ENCODE measurements at places on chromosomes 5 and 9.
A peak's percentile ranks its signal among the peaks of the same experiment; 100 is the strongest.

DNA sequence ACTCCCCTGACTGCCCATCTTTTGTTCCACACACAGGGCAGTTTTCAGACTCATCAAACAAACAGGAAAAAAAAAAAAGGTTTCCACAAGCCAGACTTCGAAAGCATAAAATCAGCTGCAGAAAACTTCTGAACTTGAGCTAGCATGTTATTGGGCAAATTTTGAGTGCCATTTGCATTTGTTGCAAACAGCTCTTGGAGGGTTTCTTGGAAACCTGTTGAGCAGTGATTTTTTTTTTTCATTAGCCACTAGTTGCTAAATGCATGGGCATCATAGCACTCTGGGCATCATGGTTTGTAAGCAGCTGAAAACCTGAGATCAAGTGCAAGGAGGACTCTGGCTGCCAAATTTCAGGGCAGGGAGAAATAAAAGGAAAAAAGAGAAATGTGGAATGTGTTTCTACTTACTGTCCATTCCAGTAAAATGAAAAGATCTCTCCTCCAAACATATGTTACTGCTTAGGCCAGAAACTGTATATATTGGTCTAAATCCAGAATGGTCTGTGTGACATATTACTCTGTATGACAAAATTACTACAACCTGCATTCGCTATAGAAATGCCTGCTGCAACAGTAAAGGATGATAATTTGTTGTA, 85.2 kb upstream of the SMIM23 start:
- DNase-seq: no peak

- no peak for DNase-seq
Observed at GRCh38 chr9:120901755-120902568, 24.6 kb downstream of the TRAF1 start.

DNA sequence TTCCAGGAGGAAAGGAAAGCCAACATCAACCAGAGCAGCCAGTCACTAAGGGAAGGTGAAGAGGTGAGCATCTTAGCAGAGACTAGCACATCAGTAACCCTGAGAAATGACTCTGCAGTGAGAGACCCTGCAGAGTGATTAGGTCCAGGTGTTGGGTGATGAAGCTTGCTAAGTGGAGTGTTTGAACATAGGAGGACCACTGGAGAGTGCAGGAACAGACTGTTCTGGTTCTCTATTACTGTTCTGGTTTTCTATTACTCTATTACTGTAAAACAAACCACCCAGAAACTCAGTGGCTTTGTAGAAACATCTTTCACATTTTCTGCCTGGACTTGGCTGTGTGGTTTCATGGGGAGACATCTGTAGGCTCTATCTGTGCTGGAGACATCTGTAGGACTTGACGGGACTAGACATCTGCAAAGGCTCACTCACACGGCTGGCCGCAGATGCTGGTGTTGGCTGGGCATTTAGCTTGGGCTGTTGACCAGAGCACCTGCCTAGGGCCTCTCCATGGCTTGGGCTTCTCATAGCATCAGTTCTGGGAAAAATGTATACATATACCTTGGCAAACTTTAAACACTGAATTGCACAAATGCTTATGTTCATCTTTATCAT, 33.4 kb upstream of the SPATA31E1 start:
- DNase-seq: no peak

GRCh38 chr5:54832045-54832444, 153.3 kb downstream of the ESM1 start:
- no peak for DNase-seq

- DNase-seq: no peak
Observed at GRCh38 chr5:156850206-156850751, at the start of gene PPP1R2B. TSS of gene PPP1R2B (plus strand) at chr5:156850295. CDS start at chr5:156850563, 268 bp downstream.

DNA sequence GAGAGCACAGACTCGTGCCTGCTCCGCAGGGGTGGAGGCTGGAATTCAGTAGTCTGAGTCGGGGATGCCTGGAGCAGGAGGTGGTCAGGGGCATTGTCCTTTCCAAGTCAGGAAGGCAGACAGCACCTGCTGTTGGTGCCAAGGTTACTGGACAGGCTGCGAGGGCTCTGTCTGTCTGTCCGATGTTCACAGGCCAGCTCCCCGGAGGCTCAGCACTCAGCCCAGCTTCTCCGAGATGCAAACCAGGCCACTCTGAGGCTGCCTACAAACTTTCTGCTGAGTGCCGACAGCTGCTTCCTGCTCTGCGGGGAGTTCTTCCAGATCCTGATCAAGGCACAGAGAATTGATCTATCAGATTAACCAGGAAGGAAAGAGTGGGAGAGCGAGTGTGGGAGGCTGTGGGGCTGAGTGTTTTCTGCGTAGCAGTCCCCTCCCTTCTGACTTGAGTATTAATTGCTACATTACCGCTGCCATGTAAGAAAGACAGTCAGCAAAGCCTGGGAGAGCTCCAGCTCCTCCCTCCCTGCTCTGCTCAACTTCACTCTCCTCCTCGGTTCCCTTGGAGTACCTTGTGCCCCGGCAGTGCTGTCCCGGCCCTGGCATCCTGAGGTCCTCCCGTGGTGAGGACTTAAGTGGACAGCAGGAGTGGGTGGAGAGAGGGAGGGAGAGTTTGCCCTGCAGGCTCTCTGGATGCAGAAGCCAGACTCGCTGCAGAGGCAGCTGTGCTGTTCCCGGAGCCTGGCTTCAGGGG, 36.0 kb downstream of the KCNMB1 start:
- no peak for DNase-seq

DNA sequence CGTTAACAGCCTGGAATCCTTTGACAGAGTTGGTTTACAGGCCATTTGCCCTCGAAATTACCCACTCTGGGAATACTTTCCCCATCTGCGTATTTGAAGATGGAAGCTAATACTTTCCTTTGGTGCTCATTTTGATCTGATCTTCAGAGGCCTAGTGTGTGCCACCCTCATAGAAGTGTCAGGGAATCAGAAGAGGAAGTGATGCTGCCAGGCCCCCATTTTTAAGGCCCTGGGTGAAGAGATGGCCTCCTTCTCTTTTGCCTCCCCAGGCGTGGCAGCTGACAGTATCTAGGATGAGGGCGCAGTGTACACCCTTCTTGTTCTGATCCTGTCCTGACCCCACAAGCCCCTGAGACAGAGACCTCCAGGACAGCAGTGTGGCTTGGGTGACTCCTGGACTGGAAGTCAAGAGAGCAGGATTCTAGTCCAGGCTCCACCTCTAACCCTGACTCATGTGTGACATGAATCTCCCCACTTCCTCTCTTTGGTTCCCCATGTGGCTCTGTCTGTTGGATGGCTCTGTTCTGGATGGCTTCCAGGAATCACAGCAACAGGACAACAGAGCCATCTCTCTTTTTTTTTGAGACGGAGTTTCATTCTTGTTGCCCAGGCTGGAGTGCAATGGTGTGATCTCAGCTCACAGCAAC, 27.8 kb downstream of the CSF1R start:
- DNase-seq: peak; percentile 84

DNA sequence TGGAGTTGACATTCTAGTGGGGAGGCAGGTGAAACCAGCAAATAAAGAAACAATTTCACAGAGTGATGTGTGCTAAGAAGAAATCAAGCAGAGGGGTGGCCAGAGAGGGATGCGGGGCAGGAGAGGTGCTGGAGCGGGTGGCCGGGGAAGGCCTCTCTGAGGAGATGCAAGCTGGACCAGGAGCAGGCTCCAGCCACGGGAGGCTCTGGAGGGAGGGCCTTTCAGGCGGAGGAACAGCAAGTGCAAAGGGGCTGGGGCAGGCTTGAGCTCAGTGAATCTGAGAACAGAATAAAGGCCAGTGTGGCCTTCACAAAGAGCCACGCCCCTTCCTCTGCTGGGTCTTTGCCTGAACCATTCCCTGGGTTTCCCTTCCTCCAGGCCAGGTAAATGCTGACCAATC, 73.2 kb upstream of the NEURL1B start:
- no peak for DNase-seq

- DNase-seq: no peak
Observed at GRCh38 chr5:68250661-68251298, 35.2 kb downstream of the PIK3R1 start.

- no peak for DNase-seq
Observed at GRCh38 chr5:52255308-52255707, 532.4 kb upstream of the ITGA1 start.

DNA sequence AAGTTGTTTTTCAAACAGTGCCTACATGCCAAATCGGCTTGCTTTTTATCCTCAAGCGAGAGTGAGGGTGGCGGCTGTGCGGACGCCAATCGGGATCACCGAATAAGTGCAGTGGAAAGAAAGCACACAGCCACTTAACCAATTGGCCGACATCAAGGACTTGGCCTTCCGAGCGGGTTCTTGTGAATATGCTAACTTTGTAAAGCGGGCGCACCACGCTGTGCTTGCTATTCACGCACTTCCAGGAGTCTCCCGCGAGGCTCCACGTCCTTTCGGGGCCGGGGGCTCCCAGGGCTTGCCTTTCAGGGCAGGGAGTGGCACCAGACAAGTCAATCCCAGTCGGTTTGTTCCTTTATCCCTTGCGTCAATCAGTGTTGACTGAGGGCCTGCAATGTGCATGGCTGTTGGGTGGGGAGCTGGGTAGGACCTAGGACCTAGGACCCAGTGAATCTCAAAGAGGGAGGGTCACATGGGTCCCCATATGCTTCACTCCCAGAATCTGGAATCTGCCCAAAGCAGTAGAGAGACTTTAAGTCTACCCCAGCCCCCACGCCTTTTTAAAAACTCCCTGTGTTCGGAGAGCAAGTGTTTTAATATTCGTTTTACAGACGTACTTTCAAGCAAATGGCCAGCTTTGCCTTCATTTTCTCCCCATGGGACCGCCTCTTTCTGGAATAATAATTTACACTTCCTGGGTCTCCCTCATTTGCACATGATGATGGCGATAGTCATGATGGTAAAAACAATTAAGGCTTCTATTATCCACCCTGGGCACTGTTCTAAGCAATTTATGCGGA, 2.0 kb upstream of the GCNT4 start:
- no peak for DNase-seq

GRCh38 chr5:175015028-175015685, 290.8 kb downstream of the MSX2 start:
- DNase-seq: no peak

- no peak for DNase-seq
Observed at GRCh38 chr5:125446986-125447385, 700.5 kb upstream of the ZNF608 start.

DNA sequence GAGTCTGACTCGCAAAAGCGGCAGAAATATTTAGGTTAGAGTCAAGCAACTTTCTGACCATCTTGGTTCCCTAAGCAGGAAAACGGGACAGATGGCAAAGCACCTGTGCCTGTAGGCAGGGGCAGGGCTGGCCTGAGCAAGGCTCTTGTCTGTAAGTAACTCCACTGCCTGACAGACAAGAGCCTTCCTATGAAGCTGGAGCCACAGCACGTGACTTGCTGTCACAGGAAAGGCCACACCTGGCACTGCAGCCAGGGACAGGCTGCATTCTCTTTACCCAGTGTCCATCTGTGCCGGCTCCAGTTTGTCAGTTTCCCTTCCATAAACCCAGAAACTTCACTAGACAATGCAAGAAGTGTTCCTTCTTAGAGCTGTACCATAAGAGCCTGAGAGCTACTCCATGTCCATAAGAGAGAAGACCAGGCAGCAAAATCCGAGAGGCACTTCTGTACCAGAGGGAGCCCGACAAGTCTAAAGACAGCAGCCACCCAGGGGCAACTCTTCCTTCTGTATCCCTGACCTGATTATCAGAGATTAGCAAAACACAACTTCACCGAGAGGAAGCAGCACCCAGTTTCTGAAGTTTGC, 78.1 kb downstream of the GPR21 start:
- DNase-seq: no peak

DNA sequence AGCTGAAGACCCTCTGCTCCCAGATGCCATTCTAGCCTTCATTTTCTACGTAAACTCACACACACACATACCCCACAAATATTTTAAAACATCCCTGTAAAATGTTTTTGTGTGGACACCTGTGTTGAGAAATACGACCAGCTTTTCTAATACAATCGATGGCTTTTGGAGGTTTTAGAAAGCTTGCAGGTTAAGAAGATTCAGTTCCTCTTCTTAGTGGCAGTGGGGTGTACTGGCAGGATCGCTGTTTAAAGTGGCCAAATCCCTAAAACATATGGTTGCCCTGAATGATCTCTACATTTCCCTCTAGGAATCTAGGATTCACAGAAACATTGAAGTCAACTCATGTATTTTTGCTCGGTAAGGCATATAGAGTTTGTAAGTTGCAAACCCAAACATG, 236.3 kb downstream of the NSG2 start:
- DNase-seq: no peak

GRCh38 chr9:94511134-94511954, 43.5 kb upstream of the PCAT7 start:
- DNase-seq: no peak

- DNase-seq: no peak
Observed at GRCh38 chr5:10367579-10367978, 14.1 kb downstream of the MARCHF6 start.

- DNase-seq: no peak
Observed at GRCh38 chr9:16830806-16831205, 39.7 kb downstream of the BNC2 start.

- DNase-seq: no peak
Observed at GRCh38 chr9:121411993-121412392, 41.9 kb upstream of the STOM start.

DNA sequence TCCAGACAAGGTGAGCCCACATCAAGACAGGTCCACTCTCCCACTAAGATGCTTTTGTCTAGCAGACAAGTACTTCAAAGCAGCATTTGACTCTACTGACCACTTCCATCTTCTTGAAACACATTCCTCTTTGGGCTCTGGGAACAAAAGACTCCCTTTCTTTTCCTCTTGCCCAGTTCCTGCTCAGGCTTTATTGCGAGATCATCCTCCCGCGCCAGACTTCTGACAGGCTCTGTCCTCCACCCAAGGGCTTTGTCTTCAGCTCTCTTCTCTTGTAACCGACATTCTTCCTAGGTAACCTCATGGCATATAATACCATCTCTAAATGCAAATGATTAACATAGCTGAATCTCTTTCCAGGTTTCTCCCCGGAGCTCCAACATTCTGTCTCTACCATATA, 85.8 kb downstream of the NUDT12 start:
- no peak for DNase-seq

DNA sequence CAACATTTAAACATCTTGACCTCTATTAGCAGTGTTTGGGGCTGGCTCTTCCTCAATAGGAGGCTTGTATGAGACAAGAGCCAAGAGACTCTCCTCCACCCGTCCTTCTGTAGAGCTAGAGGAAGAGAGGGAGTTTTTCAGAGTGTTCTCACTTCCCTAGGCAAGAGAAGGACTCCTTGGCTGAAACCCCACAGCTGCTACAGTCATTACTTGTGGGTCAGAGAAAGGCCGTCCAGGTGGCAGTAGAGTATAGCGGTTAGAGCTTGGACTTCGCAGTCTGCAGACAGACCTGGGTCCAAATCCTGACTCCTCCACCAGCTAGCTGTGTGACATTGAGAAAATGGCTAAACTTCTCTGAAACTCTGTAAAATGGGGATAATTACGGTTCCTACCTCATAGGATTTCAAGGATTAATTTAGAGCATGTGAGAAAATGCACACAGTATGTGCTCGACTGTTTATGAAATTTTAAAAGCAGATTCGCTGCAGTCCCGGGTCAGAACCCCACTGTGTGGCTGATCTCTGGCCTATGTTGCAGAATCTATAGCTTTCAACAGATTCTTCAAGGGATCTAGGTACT, 80.8 kb upstream of the ARAP3 start:
- DNase-seq: no peak

GRCh38 chr9:13430368-13431221, 151.1 kb upstream of the MPDZ start:
- DNase-seq: no peak
